ENCODE measurements at places on chromosomes 2 and 18.

- no peak for DNase-seq
These were observed 63.5 kb downstream of the PLA2R1 start for GRCh38 chr2:159998961-159999360.

DNA sequence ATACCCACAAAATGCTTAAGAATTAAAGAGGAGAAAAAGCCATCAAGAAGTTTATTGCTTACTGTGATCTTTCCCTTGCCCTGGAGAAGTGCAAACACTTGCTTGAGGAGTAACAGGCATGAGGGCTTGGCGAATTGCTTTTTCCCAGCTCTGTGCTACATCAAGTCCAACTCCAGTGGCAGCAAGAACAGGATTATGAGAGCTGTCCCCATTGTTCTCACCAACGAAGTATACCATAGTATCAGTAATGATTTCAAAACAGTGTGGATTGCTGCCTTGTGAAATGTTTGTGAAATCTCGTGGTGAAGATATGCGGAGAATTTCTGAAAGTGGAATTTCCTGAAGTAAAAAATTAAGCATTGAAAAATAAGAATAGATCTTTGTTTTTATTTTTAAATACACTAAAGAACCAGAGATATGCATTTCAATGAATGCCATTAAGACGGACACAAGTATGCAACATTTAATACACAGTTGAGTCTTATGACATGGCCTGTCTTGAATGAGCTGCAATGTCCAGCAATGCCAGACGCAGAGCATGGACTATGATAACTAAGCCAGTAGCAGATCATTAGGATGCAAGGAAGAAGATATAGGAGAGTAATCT lies 43.0 kb downstream of the NDUFAF7 start:
- DNase-seq: no peak

DNA sequence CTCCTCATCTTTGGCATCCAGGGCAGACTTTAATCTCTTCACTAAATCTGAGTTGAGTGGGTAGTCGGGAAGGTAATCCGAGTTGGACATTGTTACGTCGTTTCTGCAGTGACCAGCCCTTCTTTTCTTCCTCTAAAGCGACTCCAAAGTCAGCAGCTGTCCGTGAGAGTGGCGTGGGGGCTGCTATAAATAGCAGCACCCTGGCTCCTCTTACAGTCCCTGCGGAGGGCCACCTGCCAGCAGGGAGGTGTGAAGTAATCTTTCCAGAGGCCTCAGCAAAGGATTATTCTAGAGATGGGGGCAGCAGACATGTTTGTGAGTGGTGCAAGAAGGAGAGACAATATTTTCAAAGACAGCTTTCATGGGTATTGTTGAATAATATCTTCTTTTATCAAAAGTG lies at the start of gene ASB18:
Gene ASB18 (minus strand): TSS at position 151 of the 400 bp plus-strand sequence. CDS start 61 bp downstream, at position 90.
- no peak for DNase-seq

DNA sequence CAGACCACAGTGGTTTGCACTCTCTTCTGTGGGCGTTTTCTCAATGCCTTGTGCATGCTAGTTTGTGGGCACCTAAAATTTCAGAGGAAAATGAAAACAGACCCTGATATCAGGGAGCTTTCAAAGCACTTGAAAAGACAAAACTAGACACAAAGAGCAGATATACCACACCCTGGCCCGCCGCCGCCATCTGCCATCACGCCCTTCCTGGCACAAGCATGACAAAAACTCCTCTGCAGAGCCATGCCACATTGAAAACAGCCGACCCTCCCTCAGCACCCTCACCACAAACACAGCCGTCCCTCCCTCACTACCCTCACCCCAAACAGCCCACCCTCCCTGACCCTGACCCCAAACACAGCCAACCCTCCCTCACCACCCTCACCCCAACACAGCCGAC lies 84.8 kb upstream of the RAB6C start:
- DNase-seq: peak; percentile 22

GRCh38 chr18:29188760-29189159 lies 1011.8 kb upstream of the CDH2 start:
- DNase-seq: no peak

DNA sequence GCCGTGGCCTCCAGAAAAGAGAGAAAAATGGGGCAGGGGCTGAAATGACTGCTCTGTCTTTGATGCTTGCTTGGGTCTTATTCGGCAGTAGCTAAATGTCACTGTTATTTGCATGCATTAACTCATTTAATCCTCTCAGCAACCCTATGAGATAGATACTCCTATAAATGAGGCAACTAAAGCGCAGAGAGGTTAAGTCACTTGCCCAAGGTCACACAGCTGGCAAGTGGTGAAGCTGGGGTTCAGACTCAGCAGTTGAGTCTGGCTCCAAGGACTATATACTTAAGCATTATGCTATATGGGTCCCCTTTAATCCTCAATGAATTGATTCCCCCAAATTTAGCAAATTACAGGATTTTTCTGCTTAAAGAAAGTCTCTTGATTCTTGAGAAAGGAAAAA lies 9.2 kb upstream of the SLC66A3 start:
- no peak for DNase-seq

- DNase-seq: no peak
These were observed 156.7 kb downstream of the WDR7 start for GRCh38 chr18:56807901-56808300.

GRCh38 chr2:139160836-139161235 lies 380.6 kb upstream of the NXPH2 start:
- no peak for DNase-seq

DNA sequence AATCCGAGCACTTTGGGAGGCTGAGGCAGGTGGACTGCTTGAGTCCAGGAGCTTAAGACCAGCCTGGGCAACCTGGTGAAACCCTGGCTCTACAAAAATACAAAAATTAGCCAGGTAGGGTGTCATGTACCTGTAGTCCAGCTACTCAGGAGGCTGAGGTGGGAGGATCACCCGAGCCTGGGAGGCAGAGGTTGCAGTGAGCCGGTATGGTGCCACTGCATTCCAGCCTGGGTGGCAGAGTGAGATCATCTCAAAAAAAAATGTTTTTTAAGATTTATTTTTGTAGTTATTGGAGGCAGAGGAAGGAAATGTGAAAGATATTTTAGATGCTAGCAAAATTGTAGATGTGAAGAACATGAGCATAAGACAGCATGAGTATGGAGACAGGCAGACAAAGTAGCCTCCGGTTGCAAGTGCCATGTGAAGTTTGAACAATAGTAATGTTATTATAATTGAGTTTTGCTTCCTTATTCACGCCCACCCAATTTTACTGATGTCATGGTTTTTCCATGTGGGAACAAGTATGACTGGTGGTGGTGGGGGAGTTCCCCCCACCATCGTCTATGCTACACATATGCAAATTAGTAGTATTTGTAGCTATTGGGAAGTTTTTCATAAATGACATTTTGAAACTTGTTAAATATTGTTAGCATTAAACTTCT lies 18.0 kb downstream of the REL start:
- DNase-seq: no peak

GRCh38 chr2:208489687-208490086 lies 83.1 kb downstream of the PTH2R start:
- no peak for DNase-seq

- DNase-seq: no peak
These were observed 21.8 kb upstream of the RPIA start for GRCh38 chr2:88669482-88670214.

GRCh38 chr2:37355735-37356134 lies 11.3 kb downstream of the QPCT start:
- DNase-seq: no peak

- DNase-seq: no peak
These were observed 614.0 kb downstream of the SLC4A3 start for GRCh38 chr2:220241423-220241822.

DNA sequence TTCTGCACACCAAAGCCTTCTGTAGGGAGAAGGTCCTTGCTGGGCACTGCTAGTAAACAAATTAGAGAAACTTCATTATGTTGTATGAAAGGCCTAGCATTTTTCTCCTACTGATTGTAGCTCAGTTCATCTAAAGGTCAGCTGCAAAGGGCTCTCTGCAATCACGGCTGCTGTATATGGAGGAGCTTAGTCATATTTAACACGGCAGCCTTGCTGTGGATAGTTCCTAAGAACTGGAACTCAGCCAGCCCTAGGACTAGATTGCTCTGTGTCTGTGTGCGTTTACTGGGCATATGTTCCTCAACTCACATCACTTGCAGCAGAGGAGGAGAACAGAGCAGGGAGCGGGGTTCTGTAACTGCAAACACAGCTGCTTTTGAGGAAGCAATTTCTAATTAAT lies 1103.9 kb upstream of the KLHL29 start:
- no peak for DNase-seq

DNA sequence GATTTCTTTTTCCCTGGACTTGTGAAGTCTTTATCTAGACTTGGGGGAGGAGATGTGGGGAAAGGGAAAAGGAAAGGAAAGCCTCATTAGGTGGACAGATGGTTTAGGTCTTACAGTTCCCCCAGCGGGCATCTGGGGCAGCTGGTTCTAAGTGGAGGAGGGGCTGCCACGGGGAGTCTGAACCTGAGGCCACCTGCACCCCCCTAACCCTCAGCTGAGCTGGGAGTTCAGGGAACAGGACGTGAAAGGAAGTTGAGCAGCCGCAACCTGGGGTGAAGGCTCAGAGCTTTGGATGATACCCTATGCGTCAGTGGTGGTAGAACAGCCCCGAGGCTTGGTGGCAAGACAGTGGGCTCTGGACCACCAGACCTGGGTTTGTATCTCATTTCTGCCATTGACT lies 26.8 kb downstream of the ITM2C start:
- peak; percentile 53 for DNase-seq

DNA sequence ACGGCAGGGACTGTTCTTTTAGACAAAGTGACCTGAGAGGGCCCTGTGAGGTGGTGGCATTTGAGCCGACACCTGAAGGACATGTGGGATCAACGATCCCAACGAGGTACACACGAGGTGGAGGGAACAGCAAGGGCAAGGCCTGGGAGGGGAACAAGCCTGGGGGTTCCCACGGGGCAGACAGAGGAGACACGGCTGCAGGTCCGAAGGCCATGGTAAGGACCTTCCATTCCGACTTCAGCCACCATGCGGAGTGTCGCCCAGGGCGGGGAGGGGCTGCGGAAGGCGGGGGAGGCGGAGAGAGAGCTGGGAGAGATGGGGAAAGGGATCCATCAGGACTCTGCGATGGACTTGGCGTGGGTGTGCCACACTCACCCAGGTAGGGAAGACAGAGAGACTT lies 151.8 kb downstream of the HDAC4 start:
- DNase-seq: peak; percentile 26

DNA sequence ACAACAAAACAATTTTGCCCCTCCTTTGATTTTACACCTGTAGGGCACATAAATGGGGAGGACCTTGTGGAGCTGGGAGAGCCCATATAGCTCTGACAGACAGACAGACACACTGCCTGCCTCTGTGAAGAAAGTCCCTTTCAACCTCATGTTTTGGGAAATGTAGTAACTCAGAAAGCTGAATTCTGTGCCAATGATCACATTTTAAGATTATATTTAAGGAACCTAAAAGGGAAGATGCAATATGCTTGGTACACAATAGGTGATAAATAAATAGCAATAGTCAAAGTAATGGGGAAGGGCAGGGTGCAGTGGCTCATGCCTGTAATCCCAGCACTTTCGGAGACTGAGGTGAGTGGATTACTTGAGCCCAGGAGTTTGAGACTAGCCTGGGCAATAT lies 446.4 kb upstream of the ID2 start:
- no peak for DNase-seq

GRCh38 chr2:235135990-235136561 lies 184.3 kb downstream of the SH3BP4 start:
- DNase-seq: no peak

GRCh38 chr2:14712111-14712510 lies 79.6 kb downstream of the LRATD1 start:
- DNase-seq: no peak

DNA sequence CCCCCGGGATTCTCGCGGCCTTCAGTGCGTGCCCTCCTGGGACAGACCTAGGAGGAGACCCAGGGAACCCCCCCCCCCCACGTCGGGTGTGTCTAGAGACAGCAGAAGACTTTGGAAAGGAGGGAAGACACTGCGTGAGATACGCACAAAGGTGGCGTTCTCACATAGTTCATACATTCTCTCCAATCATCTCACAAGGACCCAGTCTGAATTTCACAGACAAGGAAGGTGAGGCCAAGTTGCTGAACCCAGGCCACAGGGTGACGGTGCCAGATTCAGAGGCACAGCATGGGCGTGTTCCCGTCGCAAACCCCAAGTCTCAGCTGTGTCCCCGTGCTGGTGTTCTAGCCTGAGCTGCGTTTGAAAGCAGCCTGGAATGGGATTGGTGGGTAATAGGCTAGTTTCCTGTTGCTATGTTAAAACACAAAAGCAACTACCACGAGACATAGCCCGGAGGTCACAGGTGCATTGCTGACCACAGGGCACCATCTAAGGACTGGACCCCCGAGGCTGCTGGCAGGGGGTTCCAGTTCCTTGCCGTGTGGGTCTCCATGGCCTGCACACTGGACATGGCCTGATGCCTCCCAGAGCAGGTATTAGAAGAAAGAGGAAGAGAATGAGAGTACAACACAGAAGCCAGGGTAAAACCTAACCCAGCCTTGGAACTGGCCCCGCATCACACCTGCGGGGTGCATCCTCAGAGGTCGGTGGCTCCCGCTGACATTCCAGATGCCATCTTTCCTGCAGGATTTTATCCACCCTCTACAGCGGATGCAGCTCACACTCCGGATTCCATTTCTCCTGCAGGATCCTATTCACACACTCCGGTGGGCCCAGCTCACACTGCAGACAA lies 1.1 kb upstream of the PXDN start:
- peak; percentile 59 for DNase-seq

DNA sequence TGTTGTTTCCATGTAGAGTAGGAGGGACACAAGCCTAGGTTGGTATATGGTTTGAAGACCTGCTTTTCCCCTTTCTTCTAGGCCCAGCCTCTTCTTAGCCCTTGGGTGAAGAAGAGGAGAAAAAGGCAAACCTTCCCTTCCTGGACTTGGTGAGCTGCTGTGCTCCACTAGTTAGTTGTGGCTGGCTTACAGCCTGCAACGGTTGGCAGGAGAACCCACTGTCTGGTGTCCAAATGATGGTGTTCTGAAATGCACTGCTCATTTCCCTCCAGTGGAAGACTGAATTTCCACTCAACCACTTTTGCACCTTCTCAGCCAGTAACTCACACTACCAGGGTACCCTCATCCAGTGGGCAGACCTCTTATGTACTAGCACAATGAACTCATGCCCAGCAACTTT lies 824.1 kb downstream of the NRXN1 start:
- no peak for DNase-seq

- no peak for DNase-seq
These were observed 184.2 kb upstream of the SLC35G4 start for GRCh38 chr18:11425211-11425610.

GRCh38 chr2:238262496-238263122 lies 22.8 kb upstream of the HES6 start:
- no peak for DNase-seq

All from left forelimb (tissue), 1 donor.